ENCODE measurements at places on chromosomes 2 and 18. TPM values are rescaled to one million over a fixed set of nuclear protein-coding genes. Genes with fewer than 3 reads are reported as not detected.

DNA sequence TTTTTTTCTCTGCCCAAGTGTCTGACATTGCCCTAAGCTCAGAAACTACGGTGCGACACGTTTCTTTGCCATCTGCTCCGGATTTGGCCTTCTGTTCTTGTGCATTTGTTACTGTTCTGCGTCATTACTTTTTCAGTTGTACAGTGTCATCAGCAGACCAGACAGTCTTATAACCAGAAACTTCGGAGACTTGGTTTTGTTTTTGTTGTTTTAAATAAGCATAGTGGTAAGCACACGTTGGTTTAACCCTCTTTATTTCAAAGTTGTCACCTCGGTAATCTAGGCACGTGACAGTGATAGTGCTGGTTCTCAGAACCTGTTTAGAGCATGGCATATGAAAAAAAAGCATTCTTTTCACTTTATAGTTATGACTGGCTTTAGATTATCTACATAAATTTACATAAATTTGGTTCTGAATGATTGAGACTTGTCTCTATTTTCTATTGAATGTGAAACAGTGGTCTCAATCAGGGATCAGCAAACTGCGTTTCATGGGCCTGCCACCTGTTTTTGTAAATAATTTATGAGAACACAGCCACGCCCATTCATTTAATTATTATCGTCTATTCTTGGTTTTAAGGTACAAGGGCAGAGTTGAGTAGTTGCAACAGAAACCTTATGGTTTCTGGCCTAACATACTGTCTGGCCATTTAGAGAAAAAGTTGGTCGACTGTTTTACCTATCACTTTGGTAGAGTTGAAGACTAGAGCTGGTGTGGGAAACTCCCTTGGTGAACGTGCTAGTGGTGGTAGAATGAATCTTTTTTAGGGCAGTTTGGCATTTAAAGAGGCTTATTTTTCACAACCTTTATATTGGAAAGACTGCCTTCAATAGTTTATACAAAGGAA is 106.5 kb downstream of the ZNF532 start:
- no peak for DNase-seq

DNA sequence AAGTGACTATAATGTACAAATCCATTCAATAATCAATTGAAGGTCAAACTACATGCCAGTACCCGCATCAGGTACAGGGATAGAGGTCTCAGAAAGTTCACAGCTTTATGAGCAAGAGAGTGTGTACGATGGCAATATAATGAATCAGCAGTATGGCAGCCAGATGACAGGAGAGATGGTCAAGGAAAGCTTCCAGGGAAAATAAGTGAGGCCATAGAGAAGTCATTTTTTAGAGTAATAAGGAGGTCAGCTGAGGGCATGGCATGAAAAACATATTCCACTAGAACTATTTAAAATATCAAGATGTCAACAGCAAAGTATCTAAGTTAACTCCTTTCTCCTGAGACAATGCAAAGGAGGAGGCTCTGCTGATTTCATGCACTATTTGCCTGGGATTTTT is 108.0 kb downstream of the SLC8A1 start:
- DNase-seq, result no peak

DNA sequence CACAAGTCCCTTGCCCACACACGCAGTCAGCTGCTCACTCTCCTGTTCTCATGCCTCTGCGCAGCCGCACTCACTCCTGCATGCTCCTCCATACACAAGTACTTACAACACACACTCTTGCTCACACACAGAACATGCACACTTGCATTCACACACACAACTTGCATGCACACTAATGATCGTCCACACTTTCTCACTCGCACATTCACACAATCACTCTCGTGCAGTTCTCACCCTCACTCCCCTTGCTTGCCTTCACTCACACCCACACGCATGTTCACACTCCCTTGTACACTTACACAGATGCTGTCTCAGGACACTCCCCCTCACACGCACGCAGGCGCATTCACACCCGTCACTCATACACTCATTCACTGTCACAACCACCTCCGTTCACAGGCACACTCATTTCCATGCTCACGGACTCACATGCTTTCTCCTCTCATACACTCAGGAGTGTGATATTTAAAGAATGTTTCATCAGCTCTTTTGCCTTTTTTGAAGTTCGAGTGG is 36.1 kb upstream of the LYPD6B start:
- DNase-seq, result no peak

- no peak for DNase-seq
Measured at GRCh38 chr18:74818516-74819175, 221.0 kb downstream of the ZNF407 start.

- DNase-seq, result peak; percentile 5
Measured at GRCh38 chr18:9494778-9495331, 19.5 kb downstream of the RALBP1 start.

GRCh38 chr2:113273981-113274380 is 4.7 kb downstream of the PAX8 start:
- DNase-seq, result no peak

DNA sequence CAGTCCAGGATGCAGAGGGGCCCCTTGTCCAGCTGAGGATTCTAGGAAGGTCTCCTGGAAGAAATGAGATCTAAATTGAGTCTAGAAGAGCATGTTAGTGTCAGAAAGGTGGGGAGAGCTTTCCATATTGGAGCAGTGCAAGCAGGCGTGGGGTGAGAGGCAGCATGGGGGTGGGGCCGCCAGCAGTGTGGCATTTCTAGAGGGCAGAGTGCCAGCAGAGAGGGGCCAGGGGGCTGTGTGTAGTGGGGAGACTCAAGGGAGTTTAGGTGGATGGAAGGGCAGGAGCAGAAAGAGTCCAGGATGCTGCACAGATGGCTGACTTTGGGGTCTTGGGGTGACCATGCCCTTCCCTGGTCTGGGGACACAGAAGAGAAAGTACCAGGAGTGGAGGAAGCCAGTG is 2.1 kb downstream of the VIL1 start:
- DNase-seq, result no peak

- no peak for DNase-seq
Measured at GRCh38 chr2:45986509-45986908, 310.7 kb upstream of the EPAS1 start.

- DNase-seq, result no peak
Measured at GRCh38 chr2:24779116-24779515, 14.1 kb downstream of the PTRHD1 start.

DNA sequence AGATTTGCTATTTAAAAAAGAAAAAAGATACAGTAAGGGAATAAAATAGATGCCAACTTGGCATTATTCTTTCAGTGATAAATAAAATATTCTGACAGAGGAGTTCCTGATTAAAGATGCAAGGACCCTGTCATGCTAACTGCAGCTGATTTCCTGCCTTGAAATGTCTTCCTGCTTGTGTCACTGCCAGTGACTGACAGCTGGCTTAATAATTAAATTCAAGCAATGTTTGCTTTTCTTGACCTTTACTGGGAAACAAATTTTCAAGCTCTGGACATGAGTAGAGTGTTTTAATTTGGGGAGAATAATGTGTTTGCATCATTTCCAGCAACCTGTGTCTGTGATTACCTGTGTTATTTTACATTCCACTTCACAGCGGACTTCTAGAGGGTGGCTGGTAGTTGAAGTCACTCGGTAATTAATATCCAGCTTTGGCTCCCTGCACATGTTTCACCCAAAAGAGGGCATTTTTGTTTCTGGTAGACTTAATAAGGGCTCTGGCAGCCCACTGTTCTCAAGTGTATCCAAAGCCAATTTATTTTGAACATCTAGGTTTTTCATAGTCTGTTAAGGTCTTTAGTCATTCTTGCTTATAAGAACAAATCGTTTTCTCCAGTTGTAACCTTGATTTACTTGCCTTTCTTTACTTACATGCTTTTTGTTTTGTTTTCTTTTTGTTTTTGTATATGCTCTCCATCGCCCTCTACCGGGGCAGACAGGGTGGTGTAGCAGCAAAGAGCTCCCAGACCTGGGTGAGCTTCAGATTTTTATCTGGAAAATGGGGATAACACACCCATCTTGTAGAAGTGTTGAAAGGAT is 48.5 kb upstream of the PROKR1 start:
- DNase-seq, result peak; percentile 14

GRCh38 chr2:167689444-167689843 is 558.0 kb downstream of the STK39 start:
- no peak for DNase-seq

GRCh38 chr2:36473230-36473629 is 117.7 kb downstream of the CRIM1 start:
- DNase-seq, result no peak

GRCh38 chr2:54459037-54459441 is 2.9 kb downstream of the SPTBN1 start:
- peak; percentile 11 for DNase-seq

DNA sequence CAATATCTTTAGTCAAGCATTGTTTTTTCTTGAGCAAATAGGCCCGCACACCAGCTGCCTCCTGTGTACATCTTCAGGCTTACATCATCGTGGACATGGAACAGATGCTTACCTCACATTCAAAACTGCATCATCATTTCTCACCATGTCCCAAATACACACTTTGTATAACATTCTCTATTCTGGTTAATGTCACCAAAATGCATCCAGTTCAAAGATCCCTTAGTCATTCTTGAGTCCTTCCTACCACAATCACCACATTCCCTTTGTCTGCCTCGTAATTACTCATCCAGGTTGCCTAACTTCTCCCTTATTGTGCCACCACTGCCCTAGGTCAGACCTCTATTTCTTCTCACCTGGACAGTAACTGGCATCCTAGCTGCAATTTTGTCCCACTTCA is 373.7 kb upstream of the GALNT5 start:
- no peak for DNase-seq

- peak; percentile 51 for DNase-seq
Measured at GRCh38 chr2:112880696-112881095, 30.3 kb upstream of the IL37 start.

- DNase-seq, result no peak
Measured at GRCh38 chr18:38606841-38607240, 1041.2 kb upstream of the CELF4 start.

DNA sequence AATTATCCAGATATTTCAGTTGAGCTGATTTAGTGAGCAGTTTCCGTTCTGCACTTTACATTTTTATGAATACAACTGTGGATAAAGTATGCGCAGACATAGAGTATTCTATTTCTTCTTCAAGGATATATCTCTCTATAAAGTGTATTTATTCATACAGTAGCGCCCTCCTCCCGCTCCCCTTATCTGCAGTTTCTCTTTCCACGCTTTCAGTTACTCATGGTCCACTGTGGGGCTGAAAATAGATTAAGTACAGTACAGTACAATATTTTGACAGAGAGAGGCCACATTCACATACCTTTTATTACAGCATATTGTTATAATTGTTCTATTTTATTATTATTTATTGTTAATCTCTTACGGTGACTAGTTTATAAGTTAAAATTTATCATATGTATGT is 19.7 kb upstream of the FHL2 start:
- no peak for DNase-seq

GRCh38 chr2:135164431-135164830 is 112.3 kb downstream of the RAB3GAP1 start:
- peak; percentile 57 for DNase-seq

Gene STPG4
- total RNA-seq, result not detected

Gene IL36A
- not detected for total RNA-seq

Gene ASB18
- not detected for total RNA-seq

Gene CD8B2
- total RNA-seq, result not detected

Gene CYP20A1
- total RNA-seq, result 29.8 TPM

Gene GIGYF2
- 44.4 TPM for total RNA-seq

Gene PLA2R1
- 1.4 TPM for total RNA-seq
